Fibroblast of villous mesenchyme (primary cell): ENCODE measurements at places on chromosomes 1 and 21.

GRCh38 chr1:166379447-166379846, 212.6 kb upstream of the FAM78B start:
- DNase-seq, result peak; percentile 44

DNA sequence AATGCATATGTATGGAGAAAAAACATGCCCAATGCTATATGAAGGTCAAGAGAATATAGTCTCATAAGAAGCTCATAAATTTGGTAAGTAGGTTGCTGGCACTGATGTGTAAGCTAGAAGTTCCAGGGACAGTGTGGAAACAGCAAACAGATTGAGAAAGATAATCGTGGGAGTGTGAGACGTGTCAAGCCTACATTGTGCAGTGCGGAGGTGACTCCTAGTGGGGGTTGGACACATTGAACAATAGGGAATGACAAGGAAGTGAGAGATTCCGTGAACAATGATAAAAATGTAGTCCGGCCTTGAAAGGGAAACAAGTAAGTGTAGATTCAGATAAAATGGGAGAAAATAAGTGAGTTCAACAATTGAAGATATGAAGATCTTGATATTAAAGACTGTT, 788.4 kb upstream of the PRMT6 start:
- DNase-seq, result no peak

- DNase-seq, result no peak
These were observed 51.5 kb upstream of the NCAM2 start for GRCh38 chr21:20946701-20947100.

- DNase-seq, result peak; percentile 4
These were observed 75.6 kb downstream of the PIGK start for GRCh38 chr1:77143529-77144121.

DNA sequence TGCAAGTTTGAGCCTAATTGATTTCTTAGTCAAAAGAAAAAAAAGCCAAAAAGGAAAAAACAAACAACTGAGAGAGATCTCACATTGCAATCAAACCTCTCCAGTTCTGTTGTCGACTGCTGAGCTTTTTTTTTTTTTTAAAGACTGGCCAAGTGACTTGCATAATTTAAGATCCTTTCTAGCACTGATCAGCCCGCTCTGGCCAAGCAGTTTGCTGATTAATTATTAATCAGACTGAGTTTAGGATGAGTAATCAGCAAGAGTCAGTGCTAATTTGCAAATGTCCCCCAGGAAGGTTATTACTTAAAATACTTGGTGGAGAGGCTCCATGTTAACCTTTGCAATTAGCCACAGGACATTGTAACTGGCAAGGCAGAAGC, 39.3 kb downstream of the HMGB4 start:
- DNase-seq, result no peak

- DNase-seq, result no peak
These were observed 9.8 kb downstream of the ARL8A start for GRCh38 chr1:202134645-202135172.

GRCh38 chr1:170310014-170310405, 164.3 kb downstream of the NTMT2 start:
- no peak for DNase-seq

GRCh38 chr1:24928689-24929397, 1.2 kb downstream of the RUNX3 start:
- DNase-seq, result no peak

GRCh38 chr1:198491596-198491995, 48.9 kb downstream of the ATP6V1G3 start:
- no peak for DNase-seq

GRCh38 chr1:11156963-11157362, 32.2 kb upstream of the ANGPTL7 start:
- DNase-seq, result no peak

DNA sequence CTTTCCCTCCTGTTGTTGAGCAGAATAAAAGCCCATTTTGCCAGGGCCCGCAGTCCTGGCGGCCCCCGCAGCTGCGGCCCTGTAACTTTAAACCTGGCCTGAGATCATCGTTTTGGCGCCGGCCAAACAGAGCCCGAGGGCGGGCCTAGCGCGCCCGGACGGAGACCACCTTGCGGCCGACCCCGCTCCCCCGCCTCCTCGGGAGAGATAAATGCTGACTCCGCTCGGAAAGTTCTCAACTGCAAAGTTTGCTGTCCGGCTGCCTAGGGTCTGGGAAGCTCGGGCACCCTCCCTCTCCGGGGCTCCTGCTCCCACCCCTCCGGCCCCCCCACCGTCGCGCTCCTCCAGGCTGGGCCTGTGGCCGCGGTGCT, at the start of gene PDPN:
PDPN (plus strand) TSS at position 238 of the 371 bp plus-strand sequence. CDS start 202 bp downstream, outside the sequence.
- DNase-seq, result peak; percentile 83

DNA sequence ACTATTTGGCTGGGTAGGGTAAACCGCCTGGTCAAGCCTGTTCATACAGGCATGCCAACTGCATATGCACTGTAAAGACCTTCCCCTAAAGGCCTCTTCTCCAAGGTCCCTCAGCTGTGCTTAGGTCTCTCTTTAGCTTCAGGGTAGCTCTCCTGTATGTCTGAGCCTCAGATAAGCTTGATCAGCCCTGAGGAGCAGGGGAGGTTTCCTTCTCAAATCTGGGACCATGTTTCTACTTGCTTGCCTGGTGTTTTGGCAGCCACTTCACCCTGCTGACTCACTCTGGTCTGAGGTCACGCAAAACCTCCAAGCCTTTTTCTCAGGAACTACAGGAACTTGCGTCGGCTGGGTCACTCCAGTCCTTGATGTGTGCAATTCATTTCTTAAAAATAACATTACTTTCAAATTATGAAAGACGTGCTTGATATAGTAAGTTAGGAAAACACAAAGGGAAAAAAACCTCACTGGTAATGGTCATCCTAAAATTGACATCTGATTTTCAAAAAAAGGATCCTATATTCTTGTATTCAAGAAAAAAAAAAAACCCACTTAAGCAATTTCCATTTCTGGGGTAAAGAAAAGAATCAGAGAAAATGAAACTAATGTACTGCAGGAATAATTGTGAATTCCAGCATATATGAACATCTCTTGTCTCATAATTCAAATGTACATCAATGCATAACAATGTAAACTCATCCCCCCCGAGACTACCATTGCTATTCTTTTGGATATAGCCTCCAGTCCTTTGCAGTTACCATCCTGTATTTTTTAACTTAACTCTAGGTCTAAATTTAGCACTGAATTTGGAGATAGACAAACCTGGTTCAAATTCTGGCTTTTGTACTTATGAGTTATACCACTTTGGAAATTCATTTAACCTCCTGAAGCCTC, 24.8 kb upstream of the RNF19B start:
- peak; percentile 98 for DNase-seq

DNA sequence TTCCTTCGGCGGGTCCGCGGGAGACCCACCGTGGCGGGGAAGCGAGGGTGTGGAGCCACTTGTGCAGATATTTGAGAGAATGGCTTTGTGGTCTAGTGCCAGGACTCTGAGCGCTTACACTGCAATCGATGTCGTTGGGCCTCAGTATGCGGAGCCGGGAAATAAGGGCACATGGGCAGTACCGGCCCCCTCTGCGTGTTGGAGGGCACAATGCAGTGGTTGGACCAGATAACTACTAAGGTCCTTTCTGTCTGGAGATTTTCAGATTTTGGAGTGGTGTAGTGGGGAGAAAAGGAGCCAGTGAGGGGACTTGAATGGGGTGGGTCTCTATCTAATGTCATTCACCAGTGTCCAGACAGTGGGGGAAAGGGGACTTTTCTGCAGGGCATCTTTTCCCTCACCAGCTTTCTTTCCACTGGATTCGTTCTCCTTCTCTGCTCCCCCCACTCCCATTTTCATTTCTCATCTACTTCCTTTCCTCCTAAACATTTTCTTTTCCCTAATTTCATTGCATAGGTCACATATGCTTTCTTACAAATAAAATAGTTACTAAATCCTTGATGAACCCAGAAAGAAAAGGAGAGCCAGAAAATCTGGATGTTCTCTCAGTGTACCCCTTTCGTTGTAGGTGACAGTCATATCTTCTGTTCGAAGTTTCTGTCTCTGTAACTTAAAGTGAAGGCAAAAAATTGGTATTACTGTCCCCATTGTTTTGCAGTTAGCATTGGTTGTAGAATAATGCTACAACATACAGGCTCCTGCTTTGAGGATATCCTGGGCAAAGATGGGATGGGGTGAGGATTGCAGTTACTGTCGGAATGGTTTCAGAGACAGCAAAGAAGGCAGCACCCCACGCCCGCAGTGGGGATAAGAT, 1.4 kb downstream of the ATF3 start:
- DNase-seq, result no peak

GRCh38 chr1:76006234-76006633, 68.3 kb upstream of the ST6GALNAC3 start:
- DNase-seq, result peak; percentile 88

DNA sequence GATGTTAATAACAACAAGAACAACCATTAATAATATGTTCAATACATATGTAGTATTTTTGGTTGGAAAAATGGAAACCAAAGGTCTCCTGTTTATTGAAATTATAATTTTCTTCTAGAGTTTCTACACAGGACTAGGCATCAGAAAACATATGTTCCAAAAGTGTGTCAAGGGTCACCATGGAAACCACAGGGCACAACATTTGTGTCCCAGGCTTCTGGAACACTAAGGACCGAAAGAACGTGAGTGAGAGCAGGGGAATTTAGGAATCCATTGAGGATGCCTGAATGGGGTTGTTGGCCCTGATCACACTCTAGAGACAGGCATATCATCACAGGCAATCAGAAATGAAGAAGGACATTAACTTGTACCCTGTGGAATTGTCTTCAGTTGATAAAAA, 7.5 kb upstream of the CDC14A start:
- no peak for DNase-seq

GRCh38 chr1:173580071-173580470, 22.8 kb downstream of the SLC9C2 start:
- DNase-seq, result no peak

GRCh38 chr1:228990906-228991569, 255.8 kb downstream of the RHOU start:
- no peak for DNase-seq

- DNase-seq, result peak; percentile 41
These were observed 163.5 kb upstream of the RUNX1 start for GRCh38 chr21:35212393-35213127.

DNA sequence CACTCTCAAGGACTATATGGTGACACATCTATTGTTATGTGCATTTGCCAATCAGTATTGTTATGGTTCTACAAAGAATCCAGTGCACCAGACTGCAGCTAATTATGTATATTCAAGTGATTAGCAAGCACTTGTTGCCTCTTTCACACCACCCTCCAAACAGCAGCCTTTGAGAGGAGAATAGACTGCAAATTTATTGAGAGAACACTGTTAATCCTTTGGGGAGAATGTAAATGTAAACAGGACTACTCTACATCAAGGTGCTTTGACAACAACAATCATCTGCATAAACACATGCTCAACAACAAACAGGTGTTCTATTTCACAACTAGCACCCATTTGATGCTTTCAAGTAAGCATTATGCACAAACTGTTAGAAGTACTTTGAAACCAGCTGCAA, 117.4 kb downstream of the AKT3 start:
- DNase-seq, result no peak

- no peak for DNase-seq
These were observed 45.4 kb downstream of the YARS1 start for GRCh38 chr1:32771561-32772280.

DNA sequence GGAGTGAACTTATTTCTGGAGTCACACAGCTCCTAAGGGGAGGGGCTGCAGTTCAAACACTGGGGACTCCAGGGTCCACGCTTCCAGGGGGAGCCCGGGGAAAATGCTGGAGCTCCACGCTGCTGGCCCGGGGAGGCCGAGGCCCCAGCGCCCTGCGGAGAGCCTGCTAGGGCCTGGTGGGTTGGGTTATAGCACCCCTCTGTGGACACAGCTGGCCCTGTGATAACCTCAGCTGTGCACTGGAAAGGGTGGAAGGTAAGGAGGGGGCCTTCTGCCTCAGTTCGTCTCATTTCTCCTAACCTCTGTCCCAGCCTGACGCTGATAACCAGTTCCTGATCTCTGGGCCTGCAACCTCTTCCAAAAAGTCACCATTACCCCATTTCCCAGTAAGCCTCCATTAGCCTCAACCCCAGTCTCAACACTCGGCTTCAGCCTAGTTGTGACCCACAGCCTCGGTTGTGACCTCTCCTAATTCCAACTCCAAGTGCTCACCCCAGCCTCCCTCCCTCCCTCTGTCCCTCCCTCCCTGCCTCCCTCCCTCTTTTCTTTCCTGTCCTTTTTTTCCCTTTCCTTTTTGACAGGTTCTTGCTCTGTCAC, 7.1 kb downstream of the NBL1 start:
- DNase-seq, result peak; percentile 60
